Mucosa of descending colon (tissue), 3 donors: ENCODE measurements at places on chromosomes 16 and 17.

DNA sequence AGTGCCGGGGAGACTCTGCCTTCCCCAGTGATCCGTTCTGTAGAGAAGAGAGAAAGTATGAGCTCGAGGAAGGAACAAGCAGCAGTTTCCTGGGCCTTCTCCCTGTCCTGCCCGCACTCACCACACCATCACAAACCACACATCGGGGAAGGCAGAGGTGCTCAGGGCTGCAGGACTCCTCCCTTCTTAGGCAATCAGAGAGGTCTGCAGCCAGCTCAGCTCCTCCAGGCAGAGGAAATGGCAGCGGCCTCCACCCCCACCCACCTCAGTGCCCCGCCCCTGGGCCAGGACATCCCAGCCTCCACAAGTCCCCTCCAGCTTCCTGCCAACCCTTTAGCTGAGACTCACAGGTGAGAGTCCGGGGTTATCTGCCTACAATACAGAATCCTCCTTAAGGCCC lies 2.0 kb downstream of the ZNF319 start:
- DNase-seq: peak; percentile 35

- DNase-seq: peak; percentile 82
Measured at GRCh38 chr17:36592716-36593321, 1.1 kb downstream of the DHRS11 start.

DNA sequence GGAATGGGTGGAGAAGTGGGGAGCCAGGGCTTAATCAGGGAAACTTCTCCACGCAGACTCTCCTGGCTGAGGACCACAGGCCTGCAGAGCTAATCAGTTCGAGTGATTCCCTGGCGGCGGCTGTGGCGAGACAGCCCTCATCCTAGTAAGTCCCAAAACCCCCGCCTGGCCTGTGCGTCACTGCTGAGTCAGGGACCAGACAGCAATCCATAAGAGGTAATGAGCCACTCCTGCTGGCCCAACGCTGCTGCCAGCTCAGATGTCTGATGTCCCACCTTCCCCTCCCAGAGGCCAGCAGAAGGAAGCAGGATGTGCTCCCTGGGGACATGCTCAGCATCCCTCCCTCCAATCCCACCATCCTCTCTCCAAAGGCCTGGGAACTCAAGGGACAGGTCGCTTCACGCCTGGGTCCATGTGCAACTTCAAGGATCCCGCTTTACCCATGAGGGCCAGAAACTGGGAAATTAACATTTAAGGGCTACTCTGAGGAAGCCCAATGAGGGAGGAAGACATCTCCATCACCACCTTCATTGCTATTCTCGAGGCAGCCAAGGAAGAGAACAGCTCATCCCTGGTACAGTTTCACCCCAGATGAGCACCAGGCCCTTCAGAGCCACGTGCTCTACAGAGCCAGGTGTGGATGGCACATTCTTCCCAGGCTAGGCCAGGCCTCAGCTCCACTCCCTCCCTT lies 7.9 kb downstream of the ACLY start:
- no peak for DNase-seq

DNA sequence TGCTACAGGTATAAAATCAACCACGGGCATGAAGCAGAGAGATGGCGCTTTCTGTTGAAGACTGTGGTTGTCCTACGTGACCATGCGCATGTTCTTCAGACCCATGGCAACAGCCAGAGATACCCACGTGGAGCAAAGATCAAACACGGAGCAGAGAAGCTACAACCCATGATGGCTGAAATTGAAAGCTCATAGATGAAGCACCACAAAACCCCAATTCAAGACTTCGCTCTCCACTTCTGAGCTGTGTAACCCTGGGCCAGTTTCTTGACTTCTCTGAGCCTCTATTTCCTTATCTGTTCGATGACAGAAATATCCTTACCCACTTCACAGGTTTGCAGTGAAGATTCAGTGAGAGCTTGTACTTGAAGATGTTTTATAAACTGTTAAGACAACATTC lies 49.6 kb downstream of the C16orf95 start:
- no peak for DNase-seq

- no peak for DNase-seq
Measured at GRCh38 chr16:65822148-65822547, 544.3 kb upstream of the CDH5 start.

- no peak for DNase-seq
Measured at GRCh38 chr17:77616254-77616731, 342.2 kb upstream of the TNRC6C start.

DNA sequence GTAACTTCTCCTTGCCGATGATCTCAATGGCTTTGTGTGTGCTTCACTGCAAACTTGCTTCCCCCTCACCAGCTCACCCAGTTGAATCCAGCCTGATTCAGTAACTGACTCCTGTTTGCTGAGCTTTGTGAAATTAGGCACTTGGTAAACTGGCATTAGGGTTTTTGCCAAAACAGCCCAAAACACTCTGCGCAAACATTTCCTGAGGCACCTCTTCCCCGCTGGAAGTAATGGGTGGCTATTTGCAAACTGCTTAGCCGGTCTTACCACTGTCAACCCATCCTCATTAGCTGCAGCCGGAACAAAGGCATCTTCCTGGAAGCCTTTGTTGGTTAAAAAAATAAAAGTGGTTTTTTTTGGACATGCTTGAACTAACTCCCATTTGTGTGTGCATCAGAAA lies 353.2 kb downstream of the MAF start:
- DNase-seq: no peak

DNA sequence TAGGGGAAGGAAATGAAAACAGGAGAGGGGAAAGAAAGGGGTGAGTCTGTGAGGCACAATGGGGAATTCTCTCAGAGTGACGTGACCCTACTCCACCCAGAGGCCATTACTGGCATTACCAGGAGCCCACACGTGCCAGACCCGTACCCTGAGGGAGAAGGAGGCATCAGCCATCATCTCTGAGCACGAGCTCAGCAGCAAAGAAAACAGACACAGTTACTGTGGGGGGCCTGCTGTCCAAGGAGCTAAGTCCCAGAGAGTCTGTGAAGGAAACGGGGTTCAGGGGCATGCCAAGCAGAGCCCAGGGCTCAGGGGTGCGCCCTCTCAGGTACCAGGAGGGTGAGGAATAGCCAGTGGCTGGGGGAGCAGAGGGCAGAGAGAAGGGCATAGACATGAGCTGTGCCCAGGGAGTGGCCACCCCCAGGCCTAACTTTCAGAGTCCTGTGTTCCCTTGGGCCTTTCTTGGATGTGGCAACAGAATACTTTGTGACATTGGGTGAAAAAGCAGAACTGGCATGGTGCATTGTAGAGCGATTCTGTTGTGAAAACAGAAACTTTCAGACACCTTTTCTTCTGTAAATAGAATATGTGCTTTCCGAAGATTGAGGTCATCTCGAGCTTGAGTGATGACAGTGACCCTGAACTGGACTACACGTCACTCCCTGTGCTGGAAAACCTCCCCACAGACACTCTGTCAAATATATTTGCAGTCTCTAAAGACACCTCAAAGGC lies 11.3 kb downstream of the TAF1C start:
- no peak for DNase-seq

GRCh38 chr16:474420-475122 lies 49.1 kb downstream of the RAB11FIP3 start:
- DNase-seq: no peak
